HT1080 (cell line): ENCODE measurements at places on chromosomes 16 and 17.

DNA sequence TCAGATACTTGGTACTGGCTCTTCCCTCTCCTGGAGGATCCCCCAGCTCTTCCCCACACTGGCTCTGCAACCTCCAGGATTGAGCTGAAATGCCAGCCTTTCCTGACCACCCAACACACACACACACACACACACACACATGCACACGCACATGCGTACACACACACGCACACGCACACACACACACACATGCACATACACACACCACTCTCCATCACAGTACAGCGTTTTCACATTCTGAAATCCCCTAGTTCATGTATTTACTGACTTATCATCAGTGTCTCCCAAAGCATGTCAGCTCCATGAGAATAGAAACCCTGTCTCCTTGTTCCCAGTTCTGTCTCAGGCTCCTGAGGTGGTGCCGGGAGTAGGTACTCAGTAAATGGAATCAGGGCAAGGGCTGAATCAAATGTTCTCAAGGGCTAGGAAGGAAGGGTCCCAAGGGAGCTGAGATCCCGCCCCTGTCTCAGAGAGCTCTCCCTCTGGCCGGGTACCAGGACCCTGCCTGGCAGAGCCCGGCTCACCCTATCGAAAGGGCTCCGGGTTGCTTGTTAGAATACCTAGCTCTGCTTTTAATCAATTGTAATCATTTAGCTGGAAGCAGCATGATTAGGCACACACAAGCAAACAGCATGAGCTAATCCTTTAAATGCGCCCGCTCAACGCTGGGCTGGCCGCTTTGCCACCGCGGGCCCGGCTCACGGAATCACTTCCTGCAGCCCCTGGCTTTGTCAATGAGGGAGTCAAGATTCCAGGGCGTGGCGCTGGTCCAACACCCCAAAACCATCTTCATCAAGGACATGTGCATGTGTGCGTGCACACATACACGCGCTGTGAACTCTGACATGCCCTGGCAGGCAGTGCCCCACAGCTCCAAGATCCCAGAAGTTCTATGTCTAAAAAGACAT lies 140.7 kb downstream of the C16orf78 start:
- DNase-seq: no peak

GRCh38 chr16:5820472-5820871 lies 722.9 kb upstream of the EEF2KMT start:
- peak; percentile 78 for DNase-seq

DNA sequence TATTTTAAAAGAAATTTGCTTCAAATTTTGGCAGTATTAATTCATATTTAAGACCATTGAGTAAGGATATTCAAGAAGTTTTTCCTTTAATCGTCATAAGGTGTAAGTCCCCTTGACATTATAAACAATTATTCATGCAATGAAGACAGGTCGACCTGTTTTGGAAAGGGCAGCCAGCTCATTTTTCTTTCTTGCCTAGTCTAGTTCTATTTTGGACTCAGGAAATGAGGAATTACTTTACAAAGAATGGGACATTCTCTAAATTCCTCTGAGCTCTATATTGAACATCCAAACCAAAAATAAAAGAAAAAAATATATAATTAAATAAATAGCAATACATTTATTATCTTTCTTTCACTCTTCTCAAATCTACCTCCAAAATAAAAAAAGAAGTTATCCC lies 595.6 kb upstream of the KIF2B start:
- peak; percentile 26 for DNase-seq

GRCh38 chr17:80447790-80448189 lies 28.6 kb downstream of the NPTX1 start:
- no peak for DNase-seq

DNA sequence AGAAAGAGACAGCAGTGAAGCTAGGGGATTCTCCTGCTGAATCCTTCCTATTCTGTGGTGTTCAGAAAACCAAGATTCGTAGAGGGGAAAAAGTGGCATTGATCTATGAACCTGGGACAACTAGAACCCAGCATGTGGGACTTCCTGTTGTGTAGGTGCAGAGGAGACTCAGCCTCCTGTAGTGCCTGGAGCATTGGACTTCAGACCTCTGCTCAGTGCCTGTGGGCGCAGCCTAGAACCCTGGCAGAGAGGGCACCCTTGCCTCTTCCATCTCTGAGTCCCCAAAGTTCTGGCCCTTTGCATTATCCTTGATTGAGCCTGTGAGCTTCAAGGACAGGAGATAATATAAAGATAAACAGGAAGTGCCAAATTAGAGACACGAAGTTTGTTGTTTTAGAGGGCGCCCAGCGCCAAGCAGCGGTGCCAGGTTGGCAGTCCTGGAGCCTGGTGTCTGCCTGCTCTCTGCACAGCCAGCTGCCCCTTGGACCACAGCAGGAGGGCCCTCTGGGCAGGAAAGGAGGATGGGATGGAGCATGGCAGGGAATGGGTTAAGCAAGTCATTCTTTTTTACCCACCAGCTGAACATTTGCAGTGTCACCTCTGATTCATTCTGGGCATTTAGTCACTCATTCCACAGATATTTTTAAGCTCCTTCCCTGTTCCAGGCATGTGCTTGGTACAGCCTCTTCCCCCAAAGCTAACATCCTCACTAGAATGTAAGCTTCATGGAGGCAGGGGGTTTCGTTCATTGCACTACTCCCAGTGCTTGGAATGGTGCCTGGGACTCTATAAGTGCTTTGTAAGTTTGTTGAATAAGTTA lies 11.9 kb upstream of the SP6 start:
- DNase-seq: peak; percentile 94

GRCh38 chr16:31428638-31429247 lies 583 bp upstream of the COX6A2 start:
- DNase-seq: no peak

DNA sequence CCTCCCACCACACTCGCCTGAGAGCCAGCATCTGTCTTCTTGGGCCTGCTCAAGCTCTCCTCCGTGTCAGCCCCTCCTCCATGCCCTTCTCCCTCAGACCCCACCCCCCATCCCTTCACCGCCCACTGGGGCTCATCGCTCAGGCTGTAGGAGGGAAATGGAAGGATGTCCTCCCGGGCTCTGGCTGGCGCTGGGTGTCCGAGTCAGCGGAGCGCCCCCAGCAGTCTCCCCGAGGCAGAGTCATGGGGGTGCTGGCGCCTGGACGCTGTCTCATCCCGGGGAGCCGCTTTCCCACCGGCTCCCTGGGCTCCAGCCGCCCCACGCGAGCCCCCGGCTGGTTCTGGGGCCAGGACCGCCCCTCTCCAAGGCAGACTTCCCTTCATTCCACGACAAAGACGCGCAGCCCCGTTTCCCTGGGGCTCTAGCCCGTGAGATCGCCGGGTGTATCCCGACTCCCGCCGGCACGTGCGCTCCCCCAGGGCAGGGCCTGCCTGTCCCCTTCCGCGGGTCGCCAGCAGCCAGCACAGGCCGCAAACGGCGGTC lies 428 bp upstream of the ANTKMT start:
- DNase-seq: peak; percentile 83

DNA sequence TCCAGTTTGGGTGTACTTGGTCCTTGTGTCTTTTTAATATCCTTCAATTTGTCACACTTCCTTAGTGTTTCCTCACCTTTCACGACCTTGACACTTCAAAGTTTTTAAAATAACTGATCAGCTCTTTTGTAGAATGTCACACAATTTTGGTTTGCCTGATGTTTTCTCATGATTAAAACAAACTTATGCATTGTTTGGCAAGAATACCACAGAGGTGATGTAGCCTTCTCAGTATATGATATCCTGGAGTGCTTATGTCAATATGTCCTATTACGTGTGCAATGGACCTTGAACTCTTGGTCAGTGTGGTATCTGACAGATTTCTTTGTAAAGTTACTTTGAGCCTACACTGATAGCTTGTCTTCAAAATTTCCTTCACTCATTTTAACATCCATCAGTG lies 297.4 kb downstream of the CNTNAP4 start:
- no peak for DNase-seq

- no peak for DNase-seq
These were observed 121.2 kb downstream of the ASIC2 start for GRCh38 chr17:33171931-33172330.

DNA sequence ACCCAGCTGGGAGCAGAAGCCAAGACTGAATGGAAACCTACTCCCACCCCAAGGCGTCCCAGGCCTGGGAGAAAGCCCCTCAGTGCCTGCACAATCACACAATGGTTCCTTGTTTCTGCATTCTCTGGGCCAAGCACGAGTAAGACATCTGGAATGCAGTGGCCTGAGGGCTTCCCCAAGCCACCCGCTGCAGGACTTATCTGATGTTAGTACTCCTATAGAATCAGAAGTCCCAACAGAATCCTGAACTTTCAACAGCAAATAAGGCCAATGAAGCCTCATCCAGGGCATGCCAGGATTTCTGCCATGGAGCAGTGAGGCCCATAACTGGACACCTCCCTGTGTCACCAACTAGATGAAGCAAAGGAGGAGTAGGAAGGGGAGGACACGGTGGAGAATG lies 28.6 kb downstream of the MYO18A start:
- peak; percentile 96 for DNase-seq

GRCh38 chr16:49213594-49213993 lies 68.0 kb downstream of the CBLN1 start:
- no peak for DNase-seq

DNA sequence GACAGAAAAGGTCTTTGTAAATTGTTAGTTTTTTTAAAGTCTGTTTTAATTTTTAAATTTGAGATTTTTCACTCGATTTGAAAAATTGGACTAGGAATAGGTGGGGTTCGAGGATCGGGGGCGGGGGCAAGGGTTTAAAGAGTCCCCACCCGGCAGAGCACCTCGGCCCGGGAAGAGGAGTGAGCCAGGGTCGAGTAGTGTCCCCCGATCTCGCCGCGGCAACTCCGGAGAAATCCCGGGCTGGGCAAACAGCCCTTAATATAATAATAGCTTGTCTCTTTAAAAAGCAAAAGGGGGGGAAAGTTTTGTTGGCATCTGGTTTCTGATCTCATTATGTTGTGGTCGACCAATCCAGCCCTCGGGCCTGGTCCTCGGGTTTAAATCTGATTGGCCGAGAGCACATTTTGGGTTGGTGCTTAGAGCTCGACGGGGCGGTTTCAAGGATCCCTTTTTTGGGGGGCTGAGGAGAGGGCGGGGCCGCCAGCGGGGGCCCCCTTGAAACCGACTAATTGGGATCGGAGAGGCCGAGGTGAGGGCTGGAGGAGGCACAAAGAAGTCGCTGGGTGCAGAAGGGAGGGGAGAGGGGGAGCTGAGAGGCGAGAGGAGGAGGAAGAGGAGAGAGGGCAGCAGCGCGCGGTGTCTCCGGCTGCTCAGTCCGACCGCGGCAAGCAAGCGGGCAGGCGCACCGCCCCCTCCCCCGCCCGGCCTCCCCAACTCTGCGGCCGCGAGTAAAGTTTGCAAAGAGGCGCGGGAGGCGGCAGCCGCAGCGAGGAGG lies at the start of gene FZD2:
Gene FZD2 (plus strand): TSS at position 653 of the 775 bp plus-strand sequence. CDS start 205 bp downstream, outside the sequence.
- peak; percentile 96 for DNase-seq

DNA sequence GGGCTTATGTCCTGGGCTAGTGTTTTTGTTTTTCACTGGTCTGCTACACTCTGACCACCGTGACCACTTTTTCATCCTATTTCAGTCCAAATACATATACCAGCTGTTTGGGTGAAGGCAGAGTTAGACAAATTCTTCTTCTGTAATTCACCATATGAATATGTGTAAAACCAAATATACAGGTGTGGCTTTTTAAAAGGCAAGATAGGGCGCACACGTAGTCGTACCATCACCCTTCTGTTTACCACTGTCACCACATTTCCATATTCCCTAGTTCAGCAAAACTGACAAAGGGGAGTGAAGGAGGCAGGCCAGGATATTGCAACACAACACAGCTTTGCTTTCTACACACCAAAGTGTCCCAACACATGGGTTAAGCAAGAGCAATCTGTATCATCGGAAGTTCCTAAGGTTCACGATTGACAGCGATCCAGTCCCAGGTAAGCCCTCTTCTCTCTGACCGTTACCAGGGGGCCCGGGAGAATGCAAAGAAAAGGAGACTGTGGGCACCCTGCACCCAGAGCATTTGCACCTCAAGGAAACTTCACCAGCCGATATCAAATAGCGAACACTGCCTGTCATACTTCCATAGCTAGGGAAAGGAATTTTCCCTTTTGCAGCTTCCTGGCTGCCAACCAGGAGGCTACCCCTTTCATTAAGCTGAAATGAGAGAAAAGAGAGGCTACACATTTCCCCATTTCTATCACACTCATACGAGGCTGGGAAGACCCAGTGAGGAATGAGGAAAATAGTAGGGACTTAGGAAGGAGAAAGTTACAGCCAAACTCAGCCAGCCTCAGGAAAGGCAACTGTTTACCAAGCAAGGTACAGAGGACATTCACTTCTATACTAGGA lies 23.1 kb downstream of the CREBBP start:
- no peak for DNase-seq

DNA sequence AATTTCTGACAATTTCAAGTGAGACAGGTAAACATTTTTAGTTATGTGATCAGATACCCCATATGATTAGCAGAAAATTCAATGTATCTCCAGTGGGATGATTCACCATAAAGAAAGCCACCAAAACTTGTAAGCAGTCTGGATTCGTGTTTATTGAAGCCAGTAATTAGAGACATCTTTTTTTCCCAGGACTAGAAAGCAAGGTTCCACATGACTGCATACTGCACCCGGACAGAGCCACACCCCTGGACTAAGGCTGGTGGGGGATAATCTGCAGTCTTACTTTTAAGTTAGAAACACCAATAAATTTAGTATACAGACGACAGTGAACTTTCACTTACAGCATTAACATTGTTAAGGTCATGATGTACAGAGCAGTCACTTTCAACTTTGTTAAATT lies 24.2 kb upstream of the CMTM4 start:
- DNase-seq: no peak

GRCh38 chr16:77435272-77435820 lies 512 bp upstream of the ADAMTS18 start:
- no peak for DNase-seq

DNA sequence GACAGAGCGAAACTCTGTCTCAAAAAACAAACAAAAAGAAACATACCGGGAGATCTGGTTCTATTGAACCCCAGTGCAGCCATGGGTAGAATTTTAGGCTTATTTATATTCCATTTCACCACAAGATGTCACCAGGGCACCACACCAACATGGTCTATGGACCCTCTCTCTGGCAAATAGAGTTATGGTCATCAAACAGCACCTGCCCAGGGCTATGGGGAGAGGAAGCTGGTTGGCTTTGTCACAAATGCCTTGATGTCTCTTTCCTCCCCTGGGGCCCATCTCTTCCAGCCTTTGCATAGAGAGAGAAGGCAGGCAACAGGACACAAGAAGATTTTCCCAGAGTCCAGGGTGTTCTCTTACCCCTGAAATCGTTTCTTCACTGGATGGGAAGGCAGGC lies 128.4 kb downstream of the WWOX start:
- no peak for DNase-seq

DNA sequence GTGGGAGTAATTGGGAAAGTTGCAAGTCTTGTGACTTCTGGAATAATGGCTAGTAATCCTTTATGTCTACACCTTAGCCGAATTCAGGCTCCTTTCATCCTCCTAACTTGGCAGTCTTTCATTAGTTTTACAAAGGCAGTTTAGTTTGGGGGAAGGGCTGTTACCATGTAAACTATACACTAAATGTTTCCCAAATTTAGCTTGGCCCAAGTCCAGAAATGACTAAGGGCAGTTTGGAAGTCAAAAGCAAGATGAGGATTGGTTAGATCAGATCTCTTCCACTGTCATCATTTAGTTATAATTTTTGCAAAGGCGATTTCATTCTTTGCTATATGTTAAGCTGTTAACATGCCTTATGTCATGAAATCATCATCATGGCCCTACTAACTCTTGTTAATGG lies 115.4 kb upstream of the CACNG3 start:
- no peak for DNase-seq

GRCh38 chr17:75459590-75460267 lies 3.3 kb downstream of the TMEM94 start:
- DNase-seq: no peak
